T-cell (primary cell): ENCODE measurements at places on chromosomes 2 and 18.

- DNase-seq, result no peak
Measured at GRCh38 chr2:186274936-186275575, 211.0 kb upstream of the ZC3H15 start.

GRCh38 chr2:71609441-71609840 lies 156.1 kb downstream of the DYSF start:
- no peak for DNase-seq

- no peak for DNase-seq
Measured at GRCh38 chr18:34522603-34523002, 187.5 kb upstream of the DTNA start.

DNA sequence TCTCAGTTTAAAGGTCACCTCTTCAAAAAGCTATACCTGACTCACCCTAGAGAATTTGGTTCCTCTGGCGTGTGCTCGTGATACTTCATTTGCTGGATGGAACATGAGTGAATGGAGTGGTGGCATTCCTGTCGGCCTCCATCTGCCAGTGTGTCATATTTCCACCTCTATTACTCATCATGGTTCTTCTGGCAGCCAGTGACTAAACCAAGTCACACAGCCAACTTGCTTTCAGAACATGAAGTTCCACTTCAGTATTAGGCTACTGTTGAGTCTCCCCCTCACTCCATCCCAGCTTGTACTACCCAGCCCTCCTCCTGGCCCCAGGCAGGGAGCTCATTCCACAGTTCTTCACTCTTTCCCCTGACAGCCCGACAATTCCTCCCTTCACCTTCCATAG lies 169.8 kb downstream of the MREG start:
- DNase-seq, result no peak

DNA sequence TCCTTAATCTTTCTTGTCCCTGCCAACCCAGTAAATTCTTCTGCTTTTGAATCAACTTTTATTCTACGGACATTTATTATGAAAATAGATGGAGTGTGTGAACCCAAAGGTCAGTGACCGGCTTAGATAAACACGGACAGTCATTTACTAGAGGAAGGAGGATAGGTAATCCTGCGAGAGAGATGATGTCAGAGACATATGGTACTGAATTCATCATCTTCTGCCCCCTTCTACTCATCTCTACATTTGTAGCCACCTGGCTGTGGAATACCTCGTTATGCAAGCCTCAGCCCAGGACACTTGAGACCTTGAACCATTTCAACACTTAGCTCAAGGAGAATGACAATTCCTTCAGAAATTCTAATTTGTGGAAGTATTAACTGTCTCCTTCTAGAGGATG lies 443.6 kb downstream of the TDRD15 start:
- no peak for DNase-seq

GRCh38 chr2:230319211-230319862 lies 7.7 kb upstream of the SP140L start:
- peak; percentile 52 for DNase-seq

- DNase-seq, result no peak
Measured at GRCh38 chr2:42651057-42651456, 82.6 kb downstream of the MTA3 start.

DNA sequence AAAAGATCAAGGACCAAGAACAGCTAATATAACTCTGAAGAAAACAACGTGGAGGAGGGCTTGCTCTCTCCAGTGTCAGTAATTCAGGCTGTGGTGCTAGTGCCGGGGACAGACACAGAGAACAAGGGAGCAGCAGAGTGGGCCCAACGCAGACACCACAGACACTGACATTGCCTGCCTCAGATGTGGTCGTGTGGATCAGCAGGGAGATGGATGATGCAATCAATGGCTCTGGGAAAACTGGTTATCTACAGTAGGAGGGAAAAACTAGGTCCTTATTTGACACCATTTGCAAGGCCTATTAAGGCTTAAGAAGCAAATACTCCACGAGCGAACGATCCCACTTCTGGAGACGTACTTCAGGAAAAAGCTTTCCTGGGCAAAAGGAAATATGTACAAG lies 36.1 kb downstream of the HDLBP start:
- no peak for DNase-seq

DNA sequence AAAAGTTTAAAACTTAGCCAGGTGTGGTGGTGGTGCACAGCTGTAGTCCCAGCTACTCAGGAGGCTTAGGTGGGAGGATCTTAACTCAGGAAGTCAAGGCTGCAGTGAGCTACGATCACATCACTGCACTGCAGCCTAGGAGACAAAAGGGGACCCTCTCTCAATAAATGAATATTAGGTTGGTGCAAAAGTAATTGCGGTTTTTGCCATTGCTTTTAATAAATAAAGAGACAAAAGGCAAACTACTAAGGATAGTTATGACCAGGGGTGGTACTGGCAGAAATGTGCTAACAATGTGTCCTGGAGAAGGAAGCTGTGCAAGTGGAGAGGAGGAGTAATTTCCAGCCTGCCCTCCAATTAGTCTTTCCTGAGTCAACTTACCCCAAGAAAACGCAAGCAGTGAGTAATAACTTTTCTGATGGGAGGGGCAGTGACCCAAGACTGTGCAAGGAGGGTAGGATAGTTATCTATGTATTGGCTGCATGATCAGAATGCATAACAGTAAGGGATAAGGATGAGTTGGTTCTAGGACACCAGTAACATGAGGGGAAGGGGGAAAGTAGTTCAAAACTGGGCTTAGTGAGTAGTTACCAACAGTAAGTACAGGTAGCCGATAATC lies 1.5 kb downstream of the EXOC6B start:
- no peak for DNase-seq

DNA sequence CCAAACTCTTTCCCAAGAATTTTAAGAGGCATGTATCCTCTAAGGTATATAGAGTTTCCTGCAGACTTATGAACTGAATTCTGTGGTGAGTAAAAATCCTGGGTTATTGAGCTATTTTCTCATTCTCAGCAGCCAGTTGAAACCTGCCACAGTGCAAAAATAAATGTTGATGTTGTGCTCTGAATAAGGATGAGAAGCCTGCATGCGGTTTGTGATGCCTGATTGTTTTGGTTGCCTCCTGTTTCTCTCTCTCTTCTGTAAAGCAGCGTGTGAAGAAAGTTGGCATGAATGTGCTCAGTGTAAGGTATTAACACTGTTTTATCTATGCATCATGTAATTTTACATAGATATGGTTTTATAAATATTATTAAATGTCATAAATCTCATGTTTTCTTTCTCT lies 452.6 kb downstream of the CDH2 start:
- DNase-seq, result no peak

DNA sequence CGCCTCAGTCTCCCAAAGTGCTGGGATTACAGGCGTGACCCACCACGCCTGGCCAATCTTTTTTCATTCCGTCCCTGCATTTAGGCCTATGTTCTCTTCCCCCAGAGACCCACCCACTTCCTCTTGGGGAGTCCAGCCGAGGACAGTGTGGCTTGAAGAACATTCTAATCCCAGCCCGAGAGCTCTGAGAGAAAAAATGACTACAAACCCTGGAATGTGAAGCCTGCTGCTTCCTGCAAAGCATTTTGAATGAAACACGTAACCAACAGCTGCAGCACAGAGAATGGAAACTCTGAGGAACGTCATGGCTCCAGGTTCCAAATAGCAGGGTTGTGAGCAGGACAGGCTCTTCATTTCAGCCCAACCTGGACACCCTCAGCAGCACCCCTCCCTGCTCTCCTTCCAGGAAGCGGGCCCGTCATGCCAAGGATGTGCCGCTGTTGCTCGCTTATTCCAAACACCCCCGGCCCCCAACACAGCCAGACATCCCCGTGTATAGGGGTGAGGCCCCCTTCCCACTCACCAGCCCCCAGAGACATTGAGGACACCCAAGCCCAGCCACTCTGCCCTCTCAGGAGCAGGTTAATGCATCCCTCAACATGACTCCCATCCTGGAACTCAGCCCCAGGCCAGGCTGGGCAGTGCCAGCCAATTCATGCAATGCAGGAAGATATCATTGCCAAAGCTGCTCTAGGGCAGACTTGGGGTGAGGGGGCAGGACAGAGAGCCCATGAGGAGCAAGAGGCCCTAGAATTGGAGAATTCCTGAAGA lies 139.8 kb downstream of the ZFP36L2 start:
- no peak for DNase-seq

DNA sequence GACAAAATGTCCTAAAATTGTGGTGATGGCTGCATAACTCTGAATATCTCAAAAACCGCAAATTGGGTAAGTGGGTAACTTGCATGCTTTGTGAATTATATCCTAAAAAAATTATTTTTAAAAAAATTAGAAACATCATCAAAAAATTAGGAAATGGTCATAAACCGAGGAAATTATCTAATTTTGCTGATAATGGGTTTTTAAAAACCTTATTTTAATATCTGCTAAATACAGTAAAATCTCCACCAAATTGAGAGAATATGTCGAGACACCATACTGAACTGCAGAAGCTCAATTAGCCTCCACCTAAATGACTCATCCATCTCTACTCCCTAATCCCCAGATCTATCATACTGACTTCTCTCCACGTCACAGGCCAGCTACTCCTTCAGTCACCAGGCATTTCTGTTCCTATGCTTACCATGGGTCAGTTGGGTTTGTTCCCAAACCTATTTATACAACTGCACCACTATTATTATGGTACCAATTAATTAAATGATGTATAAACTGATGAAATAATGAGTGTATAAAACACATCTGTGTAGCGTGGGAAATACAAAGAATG lies 36.1 kb downstream of the SPIRE1 start:
- no peak for DNase-seq

- DNase-seq, result no peak
Measured at GRCh38 chr2:116491292-116491691, 1323.2 kb upstream of the DDX18 start.

GRCh38 chr2:29201979-29202378 lies 86.8 kb downstream of the CLIP4 start:
- DNase-seq, result no peak
